ENCODE measurements at places on chromosomes 11 and 22.

DNA sequence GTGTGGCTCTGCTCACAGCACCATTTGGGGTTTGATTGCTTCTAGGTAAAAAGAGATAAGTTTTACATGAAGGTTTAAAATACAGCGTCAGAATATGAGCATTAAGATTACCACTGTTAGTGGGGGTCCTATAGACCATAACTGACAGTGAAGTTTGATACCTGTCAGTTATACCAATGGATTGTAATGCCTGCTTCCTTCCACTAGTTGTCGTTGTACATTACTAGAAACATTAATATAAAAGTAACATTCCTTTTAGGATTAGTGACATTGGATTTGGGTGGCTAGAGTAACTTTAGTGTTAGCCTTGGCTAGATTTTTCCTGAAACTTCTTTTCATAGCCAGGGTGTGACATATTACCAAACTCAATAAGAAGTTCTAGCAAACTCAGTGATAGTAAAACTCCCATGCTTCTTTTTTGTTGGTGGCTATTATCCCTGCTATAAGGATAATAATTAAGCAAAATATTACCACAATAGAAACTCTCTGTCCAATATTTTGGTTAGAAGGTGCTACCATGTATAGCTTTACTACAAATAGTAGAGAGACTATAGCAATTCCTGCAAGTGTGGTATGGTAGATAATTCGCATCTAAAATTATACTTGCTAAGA, 57.1 kb downstream of the FAM181B start:
- DNase-seq = no peak

DNA sequence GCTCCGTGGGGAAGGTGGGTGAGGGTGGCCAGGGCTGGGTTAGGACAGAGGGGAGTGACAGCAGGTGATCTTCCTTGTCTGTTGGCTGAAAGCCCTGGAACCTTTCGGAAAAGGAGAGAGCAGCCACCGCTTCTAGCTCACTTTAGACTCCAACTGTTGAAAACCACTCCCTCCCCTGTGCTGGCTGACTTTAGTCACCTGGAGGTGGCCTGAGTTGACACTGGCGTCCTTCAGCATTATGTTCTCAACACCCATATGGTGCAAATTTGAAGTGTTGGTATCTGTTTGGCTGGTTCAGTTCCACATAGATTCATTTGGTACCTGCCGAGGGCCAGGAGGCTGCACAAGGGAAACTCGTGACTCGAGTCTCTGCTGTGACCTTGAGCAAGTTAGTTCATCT, 28.8 kb downstream of the ZC3H7B start:
- no peak for DNase-seq

- DNase-seq = no peak
Observed at GRCh38 chr22:23279781-23280180, 99.5 kb downstream of the BCR start.

GRCh38 chr11:26191193-26191592, 140.7 kb upstream of the ANO3 start:
- no peak for DNase-seq

DNA sequence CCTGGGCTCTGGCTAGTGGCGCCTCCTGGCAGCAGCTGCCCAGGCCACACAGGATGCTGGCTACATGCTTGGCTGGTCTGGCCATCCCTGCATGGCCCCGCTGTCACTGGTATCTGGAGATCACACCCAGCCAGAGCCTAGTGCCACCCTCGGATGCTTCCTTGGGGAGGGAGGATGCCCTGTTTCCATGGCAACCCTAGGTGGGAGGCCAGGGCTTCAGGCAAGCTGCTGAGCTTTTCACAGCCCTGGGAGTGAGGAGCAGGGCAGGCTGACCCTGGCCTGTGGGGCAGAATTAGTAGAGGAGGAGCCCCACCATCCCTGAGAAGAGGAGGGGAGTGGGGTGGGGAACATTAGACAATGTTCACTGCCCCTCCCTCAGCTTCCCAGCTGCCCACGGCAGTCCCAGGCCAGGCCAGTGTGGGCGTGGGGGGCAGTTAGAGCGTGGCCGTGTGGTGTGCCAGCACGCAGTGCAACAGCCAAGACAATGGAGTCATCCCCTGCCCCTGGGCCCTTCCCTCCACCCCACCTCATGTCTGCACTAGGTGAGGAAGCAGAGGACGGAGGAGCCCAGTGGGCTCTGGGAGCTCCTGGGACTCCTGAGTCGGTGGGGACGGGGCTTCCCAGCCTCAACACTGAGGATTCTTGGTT, 50.4 kb downstream of the PARVB start:
- no peak for DNase-seq

DNA sequence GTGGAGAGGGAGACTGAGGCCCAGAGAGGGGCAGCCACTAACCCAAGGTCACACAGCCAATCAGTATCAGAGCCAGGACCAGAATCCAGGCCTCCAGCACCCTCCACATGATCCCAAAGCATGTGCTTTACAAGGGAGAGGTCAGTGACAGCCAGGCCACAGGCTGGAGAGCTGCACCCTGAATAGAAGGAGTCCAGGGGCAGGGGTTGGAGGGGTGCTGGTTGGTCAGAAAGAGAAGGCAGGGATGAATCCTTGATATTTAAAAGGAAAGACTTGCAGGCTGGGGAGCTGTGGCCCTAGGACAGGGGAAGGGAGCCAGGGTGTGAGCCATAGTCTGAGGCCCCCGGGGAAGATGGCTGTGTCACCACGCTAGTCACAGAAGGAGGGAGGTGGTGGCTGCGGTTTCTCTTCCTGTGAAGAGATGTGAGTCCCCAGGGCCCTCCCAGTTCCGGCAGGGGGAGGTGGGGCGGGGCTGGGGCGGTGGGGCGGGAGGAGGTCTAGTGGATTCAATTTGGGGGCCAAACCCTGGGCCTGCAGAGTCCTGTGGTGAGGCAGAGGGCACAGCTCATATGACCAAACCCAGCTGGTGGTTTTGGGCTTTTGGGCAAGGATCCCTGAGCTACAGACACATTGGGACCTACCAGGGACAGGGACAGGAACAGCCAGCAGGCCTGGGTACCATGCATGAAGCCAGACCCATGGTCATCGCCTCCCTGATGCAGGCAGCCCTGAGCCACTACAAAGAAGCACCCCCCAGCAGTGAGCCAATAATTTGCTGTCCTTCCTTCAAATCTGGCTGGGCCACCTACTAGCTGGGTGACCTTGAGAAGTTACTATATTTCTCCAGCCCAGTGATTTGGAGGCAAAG, 14.0 kb downstream of the RAC2 start:
- peak; percentile 77 for DNase-seq

DNA sequence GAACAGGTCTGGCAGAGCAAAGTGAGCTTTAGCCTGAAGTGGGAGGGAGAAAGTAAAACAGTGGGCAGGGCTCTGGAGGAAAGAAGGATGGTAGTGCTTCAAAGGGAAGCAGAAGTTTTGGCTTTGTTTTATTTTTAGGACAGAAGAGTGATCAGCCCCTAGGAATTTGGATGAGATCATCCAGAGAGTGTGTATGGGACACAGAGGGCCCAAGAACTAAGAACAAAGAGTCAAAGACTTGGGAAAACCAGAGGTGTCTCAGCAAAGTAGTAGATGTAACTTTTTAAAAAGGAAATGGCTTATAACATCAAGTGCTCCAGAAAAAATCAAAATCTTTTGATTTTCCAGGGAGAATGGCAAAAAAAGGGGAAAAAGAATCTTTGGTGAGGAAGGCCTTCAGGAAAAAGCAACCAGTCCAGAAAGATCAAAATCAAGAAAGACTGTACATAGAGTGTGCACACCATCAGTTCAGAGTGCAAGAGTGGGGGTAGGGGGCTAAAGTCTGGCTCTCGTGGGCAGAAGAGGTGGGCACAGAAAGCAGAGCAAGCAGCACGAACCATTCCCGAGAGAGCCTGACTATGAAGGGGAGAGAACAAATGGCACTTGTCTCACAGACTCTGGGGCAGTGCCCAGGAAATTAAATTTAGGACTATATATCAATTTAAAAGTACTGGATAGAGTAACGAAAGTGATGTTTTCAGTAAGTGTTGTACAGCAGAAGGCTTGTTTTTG, 30.0 kb downstream of the MAPK1 start:
- DNase-seq = no peak

DNA sequence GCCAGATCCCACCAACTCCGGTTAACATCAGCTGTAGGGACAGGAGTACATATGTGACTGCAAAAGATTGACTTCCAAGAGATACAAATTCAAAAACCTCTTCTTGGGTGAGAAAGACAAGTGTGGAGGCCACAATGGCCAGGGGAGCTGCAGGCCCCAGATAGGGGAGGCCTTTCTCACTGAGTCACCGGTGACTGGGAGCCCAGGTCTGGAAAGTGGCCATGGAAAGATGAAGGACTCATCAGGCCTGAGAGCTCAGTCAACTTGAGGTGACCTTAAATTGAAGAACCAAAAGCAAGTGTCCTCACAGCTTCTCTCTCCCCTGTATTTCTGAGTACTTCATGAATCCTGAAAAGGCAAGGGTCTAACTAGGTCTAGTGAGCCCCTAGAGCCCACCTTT, 90.4 kb upstream of the CLPB start:
- no peak for DNase-seq

DNA sequence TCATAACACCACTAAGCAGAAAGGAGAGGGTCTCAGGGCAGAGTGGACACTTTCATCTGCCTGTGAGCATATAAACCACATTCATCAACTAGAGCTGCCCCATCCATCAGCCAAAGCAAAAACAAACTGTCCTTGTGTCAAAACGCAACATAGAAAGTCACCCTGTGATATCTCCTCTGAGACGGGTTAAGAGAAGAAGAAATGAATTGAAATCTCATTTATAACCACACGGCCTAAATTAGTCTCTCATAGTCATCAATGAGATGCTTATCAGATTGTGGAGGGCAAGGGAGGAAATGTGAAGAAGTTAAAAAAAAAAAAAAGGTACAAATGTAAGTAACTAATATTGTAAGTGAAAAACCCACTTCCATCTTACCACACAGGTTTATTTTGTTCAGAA, 75.7 kb downstream of the SIK3 start:
- no peak for DNase-seq

DNA sequence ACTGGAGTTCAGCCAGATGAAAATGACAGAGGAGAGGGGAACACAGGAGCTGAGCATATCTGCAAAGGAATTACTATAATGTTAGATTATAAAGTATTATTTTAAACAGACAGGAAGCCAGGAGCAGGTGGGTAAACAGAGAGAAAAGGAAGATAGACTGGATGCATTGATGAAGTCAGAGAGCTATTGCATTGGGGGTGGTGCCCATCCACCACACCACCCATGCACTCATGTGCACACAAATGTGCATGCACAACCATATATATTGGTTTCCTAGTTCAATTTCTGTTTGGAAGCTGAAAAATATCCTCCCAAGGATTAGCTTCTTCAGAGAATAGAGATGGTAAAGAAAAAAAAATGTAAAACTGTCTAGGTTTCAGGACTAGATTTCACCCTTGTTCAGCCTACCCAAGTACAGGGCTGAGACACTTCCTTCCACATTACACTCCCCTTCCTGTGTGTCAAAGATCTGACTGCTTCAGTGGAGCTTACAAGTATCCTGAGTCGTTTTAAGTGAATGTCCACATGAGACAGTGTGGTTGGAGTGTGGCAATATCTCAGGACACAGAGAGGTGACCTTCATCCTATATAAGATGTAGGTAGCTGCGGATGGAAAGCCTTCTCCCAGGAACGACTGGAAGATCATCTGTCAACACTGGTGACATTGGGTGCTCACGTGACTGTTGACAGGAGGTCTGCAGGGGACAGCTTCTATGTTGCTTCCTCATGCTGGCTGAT, 12.2 kb upstream of the SMPD1 start:
- peak; percentile 27 for DNase-seq

DNA sequence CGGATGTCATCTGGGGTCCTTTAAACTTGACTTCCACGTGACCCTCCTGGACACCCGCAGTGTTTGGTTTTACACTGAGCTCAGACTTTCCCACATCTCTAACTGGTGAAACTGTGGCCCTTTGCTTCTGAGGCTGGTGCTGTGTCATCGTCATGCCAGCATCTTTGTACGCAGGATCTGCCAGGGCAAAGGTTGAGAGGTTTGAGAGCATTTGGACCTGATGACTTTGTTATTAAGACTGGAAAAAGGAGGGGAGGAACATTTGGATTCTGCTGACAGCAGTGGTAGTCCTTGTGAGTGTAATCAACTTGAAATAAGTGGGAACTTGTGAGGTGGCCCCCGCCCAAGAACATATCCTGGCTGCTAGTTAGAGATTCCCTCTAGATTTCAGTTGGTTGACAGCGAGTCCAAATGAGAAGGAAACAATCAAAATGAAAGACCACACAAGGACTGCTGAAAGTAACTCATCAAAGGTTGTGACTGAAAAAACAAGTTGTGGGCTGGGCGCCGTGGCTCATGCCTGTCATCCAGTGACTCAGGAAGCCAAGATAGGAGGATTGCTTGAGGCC, 102.5 kb downstream of the KIAA1671 start:
- DNase-seq = no peak

- DNase-seq = no peak
Observed at GRCh38 chr11:40215556-40215955, 1243.9 kb downstream of the LRRC4C start.

DNA sequence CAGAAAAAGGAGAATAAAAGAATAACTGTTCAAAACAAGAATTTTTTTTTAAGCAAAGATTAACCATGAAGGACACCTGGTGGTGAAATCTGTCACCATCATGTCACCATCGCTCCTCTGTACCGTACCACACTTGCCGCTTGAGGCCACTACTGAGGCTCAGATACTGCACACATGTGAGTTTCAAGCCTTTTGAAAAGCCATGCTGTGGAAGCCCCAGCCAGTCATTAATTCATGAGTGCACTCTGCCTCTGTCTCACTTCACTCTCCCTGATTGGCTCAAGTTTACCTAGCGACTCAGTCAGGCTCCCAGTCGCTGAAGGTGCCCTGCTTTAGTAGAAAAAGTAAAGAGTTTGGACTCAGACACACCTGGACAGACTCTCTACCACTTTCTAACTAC, 6.6 kb upstream of the MS4A12 start:
- no peak for DNase-seq

- no peak for DNase-seq
Observed at GRCh38 chr11:110128161-110128560, 35.0 kb downstream of the ZC3H12C start.

DNA sequence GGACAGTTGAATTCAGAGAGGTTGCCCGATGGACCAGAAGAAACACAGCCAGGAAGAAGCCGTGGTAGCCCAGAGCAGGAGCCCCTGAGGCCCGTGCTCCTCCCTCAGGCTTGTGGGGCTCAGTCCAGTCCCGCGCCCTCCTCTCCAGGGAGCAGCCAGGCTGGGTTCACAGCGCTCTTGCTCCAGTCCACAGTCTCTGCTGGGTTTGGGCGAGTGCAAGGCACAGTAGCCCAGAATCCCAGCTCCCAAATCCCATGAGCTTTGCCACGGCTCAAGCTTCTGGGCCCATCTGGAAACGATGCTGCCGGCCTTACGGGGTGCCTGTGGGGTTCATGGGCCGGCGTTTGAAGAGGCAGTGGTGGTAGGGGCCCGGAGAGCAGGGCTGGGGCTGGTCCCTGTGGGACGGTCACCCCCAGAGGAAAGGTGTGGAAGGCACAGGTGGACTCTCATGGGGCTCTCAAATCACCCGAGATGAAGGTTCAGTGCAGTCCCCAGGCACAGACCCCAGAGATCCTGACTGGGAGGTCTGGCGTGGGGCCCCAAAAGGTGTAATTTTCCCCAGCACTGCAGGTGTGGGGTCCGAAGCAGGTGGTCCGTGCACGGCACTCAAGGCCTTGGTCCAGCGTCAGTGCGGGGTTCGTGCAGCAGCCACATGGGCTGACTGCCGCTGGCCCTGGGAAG, 30.6 kb upstream of the ATXN10 start:
- DNase-seq = no peak

Measured in GDM1 (cell line).